Stimulated activated CD8-positive, alpha-beta memory T cell treated with anti-CD3 and anti-CD28 coated beads, Interleukin-15, amount 100 ng/mL, for 4 hours (primary cell): ENCODE measurements at places on chromosomes 3 and 15.

- no peak for DNase-seq
These were observed 735 bp downstream of the GOLGA8B start for GRCh38 chr15:34582461-34583371.

- DNase-seq = no peak
These were observed 274.7 kb downstream of the CD47 start for GRCh38 chr3:107816107-107816506.

DNA sequence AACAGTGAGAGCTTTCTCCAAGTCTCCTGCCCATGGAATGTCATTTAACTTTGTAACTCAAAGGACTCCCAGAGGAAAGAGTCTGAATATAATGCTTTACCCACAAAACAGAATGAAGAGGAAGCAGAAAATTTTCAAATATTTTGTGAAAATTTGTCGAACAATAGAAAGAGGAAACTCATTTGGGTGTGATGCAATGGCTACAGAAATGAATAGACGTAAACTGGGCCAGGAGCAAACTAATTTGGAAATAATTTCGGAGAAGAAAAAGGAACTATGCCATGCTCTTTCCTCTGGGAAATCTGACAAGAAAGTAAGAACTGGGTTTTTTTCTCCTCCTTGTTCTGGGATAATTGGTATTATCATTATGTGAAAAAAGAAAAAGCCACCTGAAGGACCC, 11.2 kb upstream of the SUMF1 start:
- DNase-seq = no peak

DNA sequence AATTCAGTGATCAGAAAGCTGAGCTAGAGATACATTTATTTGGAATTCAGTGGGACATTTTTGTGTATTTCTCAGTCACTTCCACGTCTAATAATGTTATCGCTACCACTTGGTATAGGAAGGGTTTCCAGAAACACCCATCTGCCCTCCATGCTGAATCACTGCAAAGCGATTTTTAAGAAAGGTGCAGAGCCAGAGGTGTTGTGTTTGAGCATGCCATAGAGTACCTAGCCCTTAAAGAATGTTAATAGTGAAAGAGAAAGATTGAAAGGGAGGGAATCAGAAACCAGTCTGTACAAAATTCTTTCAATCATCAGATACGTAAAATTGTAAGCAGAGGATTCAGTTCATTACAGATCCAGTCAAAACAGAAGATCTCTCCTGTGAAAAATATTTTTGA, 80.1 kb upstream of the ARL6 start:
- DNase-seq = no peak

- no peak for DNase-seq
These were observed 8.4 kb upstream of the ATR start for GRCh38 chr3:142586803-142587406.

DNA sequence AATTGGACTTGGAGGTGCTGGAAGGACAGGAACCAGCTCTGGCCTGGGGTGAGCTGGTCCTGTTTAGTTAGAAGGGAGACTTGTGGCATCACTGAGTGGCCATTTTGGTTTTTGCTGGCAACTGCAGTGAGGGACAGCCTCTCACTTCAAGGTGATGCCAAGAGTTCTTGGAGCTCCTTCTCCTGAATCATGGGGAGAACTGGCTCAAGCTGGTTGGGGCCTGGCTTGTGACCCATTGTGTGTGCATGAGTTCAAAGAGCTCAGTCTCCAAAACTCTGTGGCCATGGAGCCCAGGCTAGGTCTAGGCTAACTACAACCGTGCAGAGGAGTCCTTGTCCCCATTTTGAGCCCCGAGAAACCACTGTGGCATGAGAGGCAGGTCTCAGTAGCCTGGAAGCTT, 60.1 kb upstream of the ZNF148 start:
- DNase-seq = no peak

- no peak for DNase-seq
These were observed 31.9 kb downstream of the IFT57 start for GRCh38 chr3:108190346-108190745.

DNA sequence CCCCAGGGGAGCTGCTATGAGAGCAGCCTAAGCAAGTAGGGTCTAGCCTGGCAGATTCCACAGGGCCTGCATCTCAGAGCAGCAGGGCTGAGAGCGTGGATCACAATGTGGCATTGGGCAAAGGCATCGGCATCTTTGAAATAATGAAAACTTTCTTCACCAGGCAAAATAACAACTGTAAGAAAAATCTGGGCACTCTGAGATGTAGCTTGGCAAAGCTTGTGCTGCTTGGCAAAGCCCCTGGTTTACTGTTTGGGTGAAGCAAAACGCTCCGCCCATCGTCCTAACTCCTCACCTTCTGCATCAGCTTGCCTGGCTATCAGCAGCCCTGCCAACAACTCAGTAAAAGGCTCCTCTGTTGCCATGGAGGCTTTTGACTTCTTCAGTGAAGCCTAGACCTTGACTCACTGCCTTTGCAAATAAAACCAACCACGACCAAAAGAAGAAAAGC, 212.8 kb upstream of the EIF1B start:
- no peak for DNase-seq

DNA sequence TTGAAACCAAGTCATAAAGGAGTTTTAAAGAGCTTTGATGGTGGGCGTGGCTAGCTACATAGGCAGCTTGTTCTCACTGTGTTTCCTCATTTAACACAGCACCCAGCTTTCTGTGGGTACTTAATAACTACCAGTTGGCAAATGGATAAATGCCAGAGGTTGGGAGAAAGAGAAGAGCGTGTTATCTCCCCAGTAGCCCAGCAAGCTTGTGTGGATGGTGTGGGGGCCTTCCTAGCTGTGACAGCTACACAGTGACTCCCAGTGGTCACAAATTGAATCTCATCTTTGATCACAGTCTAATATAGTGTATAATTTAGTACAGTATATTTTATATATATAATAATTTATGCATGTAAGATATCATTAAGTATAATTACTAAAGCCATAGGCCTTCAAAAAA, 984.1 kb downstream of the EPHA3 start:
- DNase-seq = no peak

- no peak for DNase-seq
These were observed 40.9 kb downstream of the MCCC1 start for GRCh38 chr3:183058351-183058750.

GRCh38 chr3:147391781-147392624, 14.3 kb downstream of the ZIC4 start:
- no peak for DNase-seq

DNA sequence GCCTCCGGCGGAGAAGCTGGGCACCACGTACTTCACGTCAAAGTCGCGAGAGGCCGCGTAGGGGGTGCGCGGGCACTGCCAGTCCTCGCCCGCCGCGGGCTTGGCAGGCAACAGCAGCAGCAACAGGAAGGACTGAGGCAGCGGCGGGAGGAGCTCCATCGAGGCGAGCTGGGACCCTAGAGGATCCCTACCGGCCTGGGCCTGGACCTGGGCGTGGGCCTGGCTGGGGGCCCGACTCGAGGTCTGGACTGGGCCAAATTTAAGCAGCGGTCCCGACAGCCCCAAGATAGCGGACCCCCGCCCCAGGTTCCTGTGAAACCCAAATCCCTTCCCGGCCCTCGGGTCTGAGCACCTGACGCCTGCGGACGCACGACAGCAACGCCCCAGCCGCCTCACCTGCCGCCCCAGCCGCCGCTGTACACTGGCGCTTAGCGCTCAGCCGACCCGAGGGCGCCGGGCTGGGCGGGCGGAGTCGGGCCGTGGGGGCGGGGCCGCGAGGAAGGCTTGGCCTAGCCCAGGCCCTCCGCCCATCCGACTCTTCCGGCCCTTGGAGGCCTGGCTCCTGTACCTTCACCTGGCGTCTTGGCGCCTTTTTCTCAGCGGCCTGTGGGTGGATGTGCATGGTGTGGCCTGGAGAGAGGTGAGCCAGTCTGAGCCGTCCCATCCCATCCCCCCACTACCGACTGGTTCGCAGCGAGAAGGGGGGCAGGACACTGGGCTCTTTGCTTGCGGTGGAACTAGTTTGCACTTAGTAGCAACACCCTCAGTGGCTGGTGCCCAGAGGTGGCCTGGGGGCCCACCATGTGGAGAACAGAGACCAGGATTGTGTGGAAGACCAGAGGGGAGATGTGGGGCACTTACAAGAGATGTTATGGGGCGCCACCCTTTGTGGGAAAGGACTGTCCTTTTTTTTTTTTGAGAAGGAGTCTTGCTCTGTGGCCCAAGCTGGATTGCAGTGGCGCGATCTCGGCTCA, at the start of gene MST1R:
Gene MST1R (minus strand): TSS at position 423 of the 974 bp plus-strand sequence. CDS start 264 bp downstream, at position 159.
- DNase-seq = peak; percentile 49

- DNase-seq = no peak
These were observed 457.9 kb upstream of the ALCAM start for GRCh38 chr3:104908761-104909160.

- no peak for DNase-seq
These were observed 33.3 kb downstream of the TSPAN3 start for GRCh38 chr15:77037388-77038209.

DNA sequence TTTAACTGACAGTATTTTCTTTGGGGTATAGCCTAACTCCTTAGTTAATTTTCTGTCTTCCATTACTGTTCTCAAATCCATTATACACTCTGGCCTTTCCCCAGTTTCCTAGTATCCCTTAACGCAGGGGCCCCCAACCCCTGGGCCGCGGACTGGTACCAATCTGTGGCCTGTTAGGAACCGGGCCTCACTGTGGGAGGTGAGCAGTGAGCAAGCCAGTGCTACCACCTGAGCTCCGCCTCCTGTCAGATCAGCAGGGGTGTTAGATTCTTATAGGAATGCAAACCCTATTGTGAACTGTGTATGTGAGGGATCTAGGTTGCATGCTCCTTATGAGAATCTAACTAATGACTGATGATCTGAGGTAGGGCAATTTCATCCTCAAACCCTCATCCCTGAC, 75.1 kb downstream of the DOCK3 start:
- DNase-seq = no peak

GRCh38 chr3:56759532-56759931, 42.2 kb downstream of the ARHGEF3 start:
- no peak for DNase-seq

DNA sequence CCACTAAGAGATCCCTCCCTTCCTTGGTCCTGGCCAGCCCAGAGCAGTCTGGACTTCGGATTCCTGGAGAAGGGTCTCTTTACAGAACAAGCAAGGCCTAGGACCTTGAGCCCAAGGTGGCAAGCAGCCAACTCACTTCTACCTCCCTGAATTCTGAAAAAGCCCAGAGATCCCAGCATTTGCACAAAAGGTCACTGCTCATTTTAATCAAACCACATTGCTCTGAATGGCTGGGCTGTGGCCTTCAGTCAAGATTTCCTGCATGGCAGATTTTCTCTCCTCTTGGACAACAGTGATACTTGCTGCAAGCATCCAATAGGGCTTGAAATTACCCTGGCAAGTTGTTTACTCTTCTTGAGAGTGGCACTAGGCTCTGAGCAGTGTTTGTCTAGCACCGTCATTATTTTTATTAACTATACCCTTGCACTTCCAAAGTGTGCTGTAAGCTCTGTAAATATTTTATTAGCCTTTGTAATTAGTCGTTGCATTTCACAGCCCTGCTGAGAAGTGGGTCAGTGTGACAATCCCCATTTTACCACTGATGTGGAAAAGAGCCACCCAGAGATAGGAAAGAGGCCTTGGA, 274.7 kb upstream of the CTNNB1 start:
- no peak for DNase-seq

DNA sequence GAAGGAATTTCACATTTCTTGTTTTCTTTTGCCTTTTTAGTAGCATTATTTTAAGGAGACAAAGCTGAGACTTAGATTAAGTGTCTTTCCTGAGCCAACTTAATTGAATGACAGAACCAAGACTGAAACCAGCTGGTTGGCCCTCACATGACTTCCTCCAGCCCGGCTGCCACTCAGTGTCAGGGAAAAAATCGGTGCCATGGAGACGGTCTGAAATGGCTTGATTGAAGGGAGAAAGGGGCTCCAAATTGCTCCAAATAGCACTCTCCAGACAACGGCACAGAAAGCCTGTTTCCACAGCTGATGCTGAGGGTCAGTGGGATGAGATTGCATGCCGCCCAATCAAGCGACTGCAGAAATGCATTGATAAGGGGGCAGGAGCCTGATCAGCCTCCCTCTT, 475.2 kb upstream of the IL12A start:
- DNase-seq = no peak
